ENCODE measurements at places on chromosomes 16 and 17. TPM values are rescaled to one million over a fixed set of nuclear protein-coding genes. Genes with fewer than 3 reads are reported as not detected.

The KRTAP4-5 gene
- total RNA-seq = not detected

The NOL3 gene
- total RNA-seq = 9.5 TPM

The OTOA gene
- total RNA-seq = 0.18 TPM

The ATP2A3 gene
- 12.6 TPM for total RNA-seq

The SCARF1 gene
- total RNA-seq = 19.0 TPM

The KRTAP9-4 gene
- not detected for total RNA-seq

The SMTNL2 gene
- 95.6 TPM for total RNA-seq

The ZNF750 gene
- 1.5 TPM for total RNA-seq

The TBX6 gene
- 1.1 TPM for total RNA-seq

The ANKRD40CL gene
- total RNA-seq = not detected

The IRF8 gene
- 17.5 TPM for total RNA-seq

The SLC5A10 gene
- 0.82 TPM for total RNA-seq

The CARD14 gene
- 0.82 TPM for total RNA-seq

The TADA2A gene
- 13.6 TPM for total RNA-seq

The HSD17B2 gene
- 43.8 TPM for total RNA-seq

The RFWD3 gene
- total RNA-seq = 25.5 TPM

The MT1F gene
- total RNA-seq = 15.8 TPM

The NXPH3 gene
- total RNA-seq = 0.93 TPM

The WDR81 gene
- total RNA-seq = 26.2 TPM

The ZNF629 gene
- total RNA-seq = 17.5 TPM

The FXR2 gene
- 30.3 TPM for total RNA-seq

The C17orf78 gene
- total RNA-seq = not detected

The C16orf54 gene
- 1.4 TPM for total RNA-seq

The KRT32 gene
- not detected for total RNA-seq

The CCL5 gene
- total RNA-seq = 2.2 TPM

The C17orf67 gene
- total RNA-seq = 1.8 TPM

The RCVRN gene
- total RNA-seq = not detected

The CYB561 gene
- 35.3 TPM for total RNA-seq

The ZPBP2 gene
- not detected for total RNA-seq

The SMIM36 gene
- total RNA-seq = not detected

The TBC1D3C gene
- not detected for total RNA-seq

The KRT39 gene
- 0.18 TPM for total RNA-seq

The STX1B gene
- total RNA-seq = 2.6 TPM
